CD8-positive, alpha-beta memory T cell (primary cell): ENCODE measurements at places on chromosomes 3 and 15. TPM values are rescaled to one million over a fixed set of nuclear protein-coding genes. Genes with fewer than 3 reads are reported as not detected.

The TGM4 gene
- total RNA-seq, result not detected

The GPR149 gene
- total RNA-seq, result not detected

DNA sequence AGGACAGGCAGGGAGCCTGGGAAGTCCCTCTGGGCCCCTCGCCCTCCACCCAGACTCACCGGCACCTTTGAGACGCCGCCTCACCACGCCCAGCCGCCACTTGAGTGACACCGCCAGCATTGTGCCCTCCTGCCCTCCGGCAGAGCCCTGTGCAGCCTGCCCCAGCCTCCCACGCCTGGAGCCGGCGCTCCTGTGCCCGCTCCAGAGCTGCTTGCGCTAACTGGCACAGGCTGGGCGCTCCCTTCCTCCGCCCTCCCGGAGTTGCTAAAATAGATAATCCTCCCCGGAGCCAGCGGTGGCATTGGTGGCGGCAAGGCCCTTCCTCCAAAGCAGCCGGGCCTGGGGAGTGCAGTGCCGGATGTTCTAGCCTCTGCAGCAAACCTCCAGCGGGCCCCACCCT is 15.7 kb upstream of the GRIP2 start:
- no peak for DNase-seq

DNA sequence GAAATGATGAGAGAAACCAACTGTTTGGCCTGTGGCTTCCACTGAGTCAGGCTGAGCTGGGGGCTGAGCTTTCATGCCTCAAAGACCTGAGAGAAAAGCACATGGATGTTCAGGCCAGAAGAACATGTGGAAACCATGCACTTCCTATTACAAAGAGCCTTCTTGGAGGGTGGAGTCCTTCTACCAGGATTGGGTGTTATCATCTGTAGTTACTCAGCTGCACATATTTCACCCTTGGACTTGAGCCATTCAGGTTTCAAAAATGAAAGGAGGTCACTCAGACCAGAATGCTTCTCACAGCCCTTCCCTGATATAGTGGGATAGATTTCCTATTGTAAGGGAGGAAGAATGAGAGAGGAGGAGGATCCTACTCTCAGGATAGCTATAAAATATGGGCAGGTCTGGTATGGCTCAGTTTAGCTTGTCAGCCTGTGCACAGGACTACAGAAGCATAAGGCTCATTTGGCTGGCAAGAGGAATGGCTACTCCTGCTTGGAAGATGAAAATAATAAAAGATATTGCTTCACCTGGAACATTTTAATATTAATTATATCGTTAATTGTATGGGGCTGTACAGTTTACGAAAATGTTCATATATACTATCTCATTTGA is 173.6 kb upstream of the TMC3 start:
- DNase-seq, result no peak

- DNase-seq, result no peak
Measured at GRCh38 chr3:152148579-152148978, 120.2 kb upstream of the MBNL1 start.

DNA sequence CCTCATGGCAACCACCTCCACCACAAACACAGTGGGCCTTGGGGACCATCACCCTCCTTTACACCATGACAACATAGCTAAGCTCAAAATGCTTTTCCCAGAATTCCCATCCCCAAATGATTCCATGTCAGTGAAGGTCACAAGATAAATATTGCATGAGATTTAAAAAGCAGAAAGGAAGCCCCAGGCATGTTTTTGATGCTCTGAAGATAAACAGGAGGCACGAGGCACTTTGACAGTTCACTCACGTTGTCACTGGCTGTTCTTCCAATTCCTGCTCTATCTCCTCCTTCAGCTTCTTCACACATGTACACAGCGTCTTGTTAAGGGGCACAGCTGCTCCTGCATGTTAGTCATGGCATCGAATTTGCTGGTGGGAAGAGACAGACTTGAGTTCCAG is 180.4 kb downstream of the STAC start:
- DNase-seq, result no peak

GRCh38 chr15:92917598-92918407 is 17.7 kb downstream of the CHD2 start:
- peak; percentile 93 for DNase-seq

DNA sequence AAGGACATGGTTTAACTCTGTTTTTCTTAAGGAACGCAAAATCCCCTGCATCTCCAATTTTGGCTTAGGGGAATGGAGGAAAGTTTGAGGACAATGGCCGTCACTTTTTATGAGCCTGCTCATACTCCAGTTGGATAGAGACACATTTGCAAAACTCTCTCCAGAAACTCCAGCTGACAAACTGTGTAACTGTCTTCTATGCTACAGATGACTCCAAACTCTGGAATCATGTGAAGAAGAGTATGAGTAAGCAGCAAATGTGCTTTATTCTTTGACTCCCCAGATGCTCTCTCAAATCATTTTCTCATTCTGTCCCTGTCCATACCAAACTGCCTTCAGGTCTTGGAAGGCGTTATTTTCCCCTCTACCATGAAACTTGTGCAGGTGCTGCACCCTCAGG is 226.5 kb upstream of the GPR149 start:
- DNase-seq, result no peak

DNA sequence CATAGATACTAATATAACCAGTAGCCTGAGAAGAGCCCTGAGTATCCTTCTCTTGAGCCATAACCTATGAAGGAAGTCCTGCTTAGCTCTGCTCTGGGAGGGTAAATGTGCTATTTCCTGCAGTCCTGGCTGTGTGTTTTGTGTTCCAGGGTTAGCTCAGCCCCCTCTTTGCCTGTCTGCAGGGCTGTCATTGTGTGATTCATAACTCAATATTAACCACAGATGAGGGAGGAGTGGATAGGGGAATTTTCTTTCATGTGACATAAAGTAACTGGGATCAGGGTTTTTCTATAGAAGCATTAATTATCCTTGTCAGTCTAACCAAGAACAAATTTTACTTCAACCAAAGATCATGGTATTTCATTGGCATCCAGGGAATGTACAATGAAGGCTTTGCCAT is 183.3 kb upstream of the ZBTB20 start:
- no peak for DNase-seq

DNA sequence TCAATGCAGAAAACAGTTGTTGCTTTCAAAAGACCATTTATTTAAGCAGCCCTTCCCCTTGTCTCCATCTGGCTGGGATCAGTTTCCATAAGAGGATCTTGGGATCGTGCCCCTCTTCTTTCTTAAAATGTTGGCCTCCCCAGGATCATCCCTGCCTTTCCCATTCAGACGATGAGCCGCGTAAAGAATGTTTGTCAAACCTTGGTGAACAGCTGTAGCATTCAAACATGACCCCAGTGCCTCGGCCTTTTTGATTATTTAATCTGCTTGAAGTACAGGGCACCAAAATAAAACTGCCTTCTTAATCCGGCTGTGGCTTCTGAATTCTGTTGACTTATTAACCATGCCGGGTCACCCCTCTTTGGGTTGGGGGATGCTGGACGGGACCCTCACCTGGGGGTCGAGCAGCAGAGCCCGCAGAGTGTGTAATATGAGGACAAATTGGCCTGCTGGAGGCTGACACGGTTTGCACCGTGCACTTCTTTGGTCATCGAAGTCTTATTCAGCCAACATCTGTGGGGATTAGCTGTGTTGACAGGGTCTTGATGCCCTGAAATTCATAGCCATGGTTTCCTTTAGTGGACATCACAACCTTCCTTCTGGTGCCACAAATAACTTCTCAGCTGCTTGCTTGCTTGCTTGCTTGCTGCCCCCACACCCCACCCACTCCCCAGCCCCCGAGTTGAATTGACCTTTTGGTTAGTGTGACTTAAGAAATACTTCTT is at the start of gene LRTM1:
LRTM1 (minus strand) TSS at position 14 of the 725 bp plus-strand sequence. CDS start 148 bp downstream, outside the sequence.
- no peak for DNase-seq

DNA sequence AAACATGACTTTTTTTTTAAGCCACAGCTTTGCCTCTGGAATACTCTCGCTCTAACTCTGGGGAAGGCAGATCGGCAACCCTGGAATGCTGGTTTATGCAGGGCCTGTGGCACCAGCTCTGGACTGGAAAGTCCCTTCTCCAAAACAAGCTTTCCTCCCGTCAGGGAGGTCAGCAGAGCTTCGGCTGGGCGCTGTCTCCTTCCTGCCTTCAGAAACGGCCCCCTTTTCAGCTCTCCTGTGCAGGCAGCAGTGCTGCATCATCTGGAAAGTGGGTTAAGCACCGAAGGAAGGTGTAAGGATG is 42.7 kb upstream of the SKOR1 start:
- DNase-seq, result no peak
